NCI-H187 treated with DMSO at 0.1 percent for 48 hours (cell line): ENCODE measurements at places on chromosomes 12 and 14.

GRCh38 chr14:70652871-70653270, 11.2 kb downstream of the TTC9 start:
- no peak for DNase-seq

DNA sequence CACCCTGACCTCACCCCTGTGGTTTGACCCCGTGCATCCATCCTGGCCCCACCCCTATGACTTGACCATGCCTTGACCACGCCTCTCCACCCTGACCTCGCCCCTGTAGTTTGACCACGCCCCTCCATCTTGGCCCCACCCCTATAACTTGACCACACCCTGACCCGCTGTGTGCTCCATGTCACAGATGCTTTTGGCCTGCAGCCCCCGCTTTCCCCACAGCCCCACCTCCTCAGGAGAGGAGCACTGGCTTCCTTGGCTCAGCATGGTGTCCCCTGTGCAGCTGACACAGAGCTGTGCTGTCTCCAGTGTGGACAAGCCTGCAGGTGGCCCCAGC, 269.9 kb upstream of the SFSWAP start:
- DNase-seq, result no peak

GRCh38 chr12:99721715-99722275, 74.2 kb downstream of the GARIN6 start:
- DNase-seq, result no peak

- DNase-seq, result no peak
Observed at GRCh38 chr14:96042248-96042930, 3.2 kb downstream of the C14orf132 start.

DNA sequence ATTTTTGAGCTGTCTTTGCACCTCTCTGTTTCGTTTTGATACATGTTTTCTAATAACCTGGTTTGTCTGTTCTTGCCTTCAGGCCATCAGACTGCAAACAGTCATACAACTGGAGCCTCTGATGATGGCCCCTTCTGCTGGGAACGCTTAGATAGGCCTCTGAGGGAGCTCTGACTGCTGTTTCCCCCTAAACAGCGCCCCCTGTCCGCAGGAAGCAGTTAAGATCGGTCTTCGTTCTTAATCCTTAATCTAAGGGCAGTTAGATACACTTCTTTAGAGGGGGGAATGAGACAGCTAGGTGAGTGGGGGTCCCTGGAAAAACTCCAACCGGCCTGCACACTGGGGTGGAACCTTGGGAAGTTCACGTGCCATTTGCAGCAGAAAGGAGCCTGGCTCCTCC, 1338.8 kb upstream of the SEL1L start:
- no peak for DNase-seq

GRCh38 chr12:25529738-25530137, 23.3 kb downstream of the LMNTD1 start:
- no peak for DNase-seq

- DNase-seq, result no peak
Observed at GRCh38 chr14:61183196-61183885, 97.8 kb downstream of the TMEM30B start.

DNA sequence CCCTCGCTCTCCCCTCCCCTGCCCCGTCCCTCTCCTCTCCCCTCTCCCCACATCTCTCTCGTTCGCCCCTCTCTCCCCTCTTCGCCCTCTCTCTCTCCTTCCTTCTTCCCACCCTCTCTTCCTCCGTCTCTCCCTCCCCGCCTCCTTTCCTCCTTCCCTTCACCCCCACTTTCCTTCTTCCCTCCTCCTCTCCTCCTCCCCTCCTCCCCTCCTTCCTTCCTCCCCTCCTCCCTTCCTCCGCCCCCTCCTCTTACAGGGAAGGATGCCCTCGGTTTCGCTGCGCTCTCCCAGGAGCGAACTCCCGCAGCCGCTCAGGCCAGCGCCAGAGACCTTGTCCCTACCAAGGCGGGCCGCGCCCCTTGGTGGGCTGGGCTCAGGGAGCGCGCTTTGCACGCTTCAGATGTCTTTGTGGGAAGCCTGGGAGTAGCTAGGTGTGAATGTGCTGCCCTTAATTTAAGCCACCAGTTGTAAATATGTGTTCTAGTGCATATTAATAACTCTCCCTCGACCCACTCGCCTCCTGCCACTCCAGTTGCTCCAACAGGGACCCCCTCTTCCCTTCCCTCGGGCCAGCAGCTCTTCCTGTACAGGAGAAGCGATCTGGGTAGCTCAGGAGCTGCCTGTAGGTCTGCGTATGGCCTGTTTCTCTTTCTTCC, 13.3 kb upstream of the MAP3K9 start:
- no peak for DNase-seq

- no peak for DNase-seq
Observed at GRCh38 chr14:73269729-73270531, 32.6 kb downstream of the PAPLN start.

DNA sequence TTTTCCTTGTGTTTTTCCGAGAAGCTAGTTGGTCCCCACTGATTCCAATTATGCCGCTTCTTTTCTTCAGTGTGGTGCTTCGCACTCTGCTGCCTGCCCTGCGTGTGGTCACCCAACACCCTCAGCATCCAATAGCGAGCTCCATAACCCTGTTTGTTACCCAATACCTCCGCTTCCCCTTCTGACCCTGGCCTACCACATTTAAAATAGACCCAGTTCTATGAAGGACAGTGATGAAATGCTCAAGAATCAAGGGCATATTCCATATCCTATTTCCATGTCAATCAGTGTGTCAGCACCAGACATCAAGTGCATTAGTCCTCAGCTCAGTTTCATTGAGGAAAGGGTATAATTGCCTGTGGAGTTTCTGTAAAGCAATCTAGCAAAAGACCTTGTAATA, 9.5 kb downstream of the NDRG2 start:
- DNase-seq, result no peak

- no peak for DNase-seq
Observed at GRCh38 chr14:53947094-53947445, 9.6 kb downstream of the BMP4 start.

DNA sequence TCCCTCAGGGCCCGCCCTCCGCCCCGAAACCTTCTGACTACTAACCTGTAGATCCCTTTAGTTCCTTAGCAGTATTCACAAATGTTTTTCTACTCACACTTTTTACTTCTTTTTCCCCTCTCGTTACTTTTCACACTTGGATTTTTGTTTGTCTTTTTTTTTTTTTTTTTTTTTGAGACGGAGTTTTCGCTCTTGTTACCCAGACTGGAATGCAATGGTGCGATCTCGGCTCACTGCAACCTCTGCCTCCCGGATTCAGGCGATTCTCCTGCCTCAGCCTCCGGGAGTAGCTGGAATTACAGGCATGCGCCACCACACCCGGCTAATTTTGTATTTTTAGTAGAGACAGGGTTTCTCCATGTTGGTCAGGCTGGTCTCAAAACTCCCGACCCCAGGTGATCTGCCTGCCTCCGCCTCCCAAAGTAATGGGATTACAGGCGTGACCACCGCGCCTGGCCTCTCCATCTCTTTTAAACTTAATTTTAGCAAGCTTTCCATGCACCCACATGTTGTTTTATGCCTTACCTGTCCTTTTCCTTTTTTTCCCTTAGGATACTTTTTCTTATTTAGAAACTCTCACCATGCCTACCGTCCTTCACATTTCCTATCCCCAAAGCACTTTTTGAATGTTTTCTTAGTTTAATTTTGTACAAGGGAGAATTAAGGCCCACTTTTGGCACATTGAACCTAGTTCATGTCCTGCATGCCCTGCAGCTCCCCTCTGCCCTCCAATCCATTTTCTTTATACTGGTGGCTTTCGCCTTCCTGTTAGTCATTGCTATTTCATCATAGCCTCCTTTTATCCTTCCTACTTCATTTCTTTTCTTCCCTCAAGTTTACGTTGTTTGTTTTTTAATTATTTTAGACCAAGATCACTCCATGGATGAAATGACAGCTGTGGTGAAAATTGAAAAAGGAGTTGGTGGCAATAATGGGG, 1.1 kb downstream of the SP1 start:
- no peak for DNase-seq

DNA sequence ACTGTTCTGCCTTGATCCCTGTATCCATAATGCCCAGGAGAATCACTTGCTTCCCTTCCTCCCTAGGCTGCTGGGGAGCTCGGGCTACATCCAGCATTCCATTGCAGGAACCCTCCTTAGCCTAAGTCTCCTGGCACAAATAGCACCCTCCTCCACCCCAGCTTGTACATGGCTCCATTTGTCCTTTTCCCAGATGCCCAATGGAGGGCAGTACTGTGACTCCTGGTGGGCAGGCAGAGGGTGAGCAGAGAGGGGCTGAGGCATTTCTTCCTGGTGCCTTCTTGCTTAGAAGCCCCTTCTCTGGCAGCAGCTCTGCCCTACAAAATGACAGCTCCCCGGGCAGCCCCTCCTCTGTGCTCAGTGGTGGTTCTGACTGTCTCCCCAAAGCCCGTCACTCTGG, 86.5 kb downstream of the RBM19 start:
- DNase-seq, result no peak

DNA sequence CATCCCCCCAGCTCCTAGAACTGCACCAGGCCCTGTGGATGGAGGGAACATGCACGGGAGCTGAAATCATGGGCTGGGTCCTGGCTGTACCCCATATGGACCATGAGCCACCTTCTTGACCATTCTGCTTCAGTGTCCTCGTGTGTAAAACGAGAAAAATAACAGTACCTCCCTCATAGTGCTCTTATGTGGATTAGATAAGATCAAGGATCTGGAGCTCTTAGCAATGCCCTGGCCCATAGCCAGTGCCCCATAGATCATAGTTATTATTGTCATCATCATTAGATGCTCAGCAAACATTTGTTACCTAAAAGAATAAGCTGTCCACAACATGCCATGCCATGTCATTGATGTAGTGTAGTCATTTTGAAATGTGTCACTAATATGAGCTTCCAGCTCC, 71.3 kb downstream of the SYNE3 start:
- no peak for DNase-seq

DNA sequence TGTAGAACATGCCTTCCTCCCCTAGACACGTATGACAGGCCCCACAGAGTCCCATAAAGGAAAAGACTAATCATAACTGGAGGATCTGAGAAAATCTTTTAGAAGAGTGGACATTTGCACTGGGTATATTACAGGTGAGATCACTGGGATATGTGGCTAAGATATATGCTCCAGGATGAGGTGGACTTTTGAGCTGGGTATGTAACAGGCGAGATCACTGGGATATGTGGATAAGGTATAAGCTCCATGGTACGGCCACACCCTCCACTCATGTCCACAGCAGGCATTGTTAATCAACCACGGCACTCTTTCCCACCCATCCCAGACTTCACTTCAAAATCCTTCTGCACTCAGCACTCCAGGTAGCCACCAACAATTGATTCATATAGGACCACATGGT, 34.1 kb downstream of the CLMN start:
- DNase-seq, result no peak

DNA sequence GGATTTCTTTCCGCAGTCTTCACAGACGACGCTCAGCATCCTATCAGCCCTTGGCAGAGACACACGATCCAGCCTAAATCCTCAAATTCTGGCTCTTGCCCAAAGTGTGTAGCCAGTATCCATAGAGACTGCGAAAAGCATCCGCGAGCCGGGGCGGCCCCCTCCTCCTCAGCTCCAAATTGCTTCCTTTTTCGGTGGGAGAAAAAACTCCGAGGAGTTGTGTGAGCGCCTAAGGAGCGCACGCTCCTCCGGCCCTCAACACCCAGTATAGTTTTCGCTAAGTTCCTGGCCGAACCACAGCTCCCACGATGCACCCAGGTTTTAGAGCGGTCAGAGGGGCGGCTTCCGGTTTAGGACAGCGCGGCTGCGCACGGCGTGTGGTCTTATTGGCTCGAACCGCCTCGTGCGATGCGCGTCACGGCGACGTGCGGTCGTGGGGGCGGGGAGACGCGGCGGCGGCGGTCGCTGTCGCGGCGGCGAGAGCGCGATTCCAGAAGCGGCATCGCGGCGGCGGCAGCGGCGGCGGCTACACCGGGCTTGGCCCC, at the start of gene ADIPOR2:
Gene ADIPOR2 (plus strand): TSS at position 493 of the 545 bp plus-strand sequence. CDS start 63,274 bp downstream, outside the sequence.
- DNase-seq, result peak; percentile 75

- no peak for DNase-seq
Observed at GRCh38 chr12:51480978-51481377, 56.3 kb downstream of the SLC4A8 start.
